ENCODE measurements at places on chromosomes 7 and 10.
A peak's percentile ranks its signal among the peaks of the same experiment; 100 is the strongest.

- DNase-seq, result no peak
Measured at GRCh38 chr7:66629222-66630062, 761 bp downstream of the KCTD7 start.

GRCh38 chr10:34739915-34740314, 75.2 kb downstream of the PARD3 start:
- DNase-seq, result no peak

- DNase-seq, result no peak
Measured at GRCh38 chr7:117012284-117012683, 59.0 kb downstream of the ST7 start.

DNA sequence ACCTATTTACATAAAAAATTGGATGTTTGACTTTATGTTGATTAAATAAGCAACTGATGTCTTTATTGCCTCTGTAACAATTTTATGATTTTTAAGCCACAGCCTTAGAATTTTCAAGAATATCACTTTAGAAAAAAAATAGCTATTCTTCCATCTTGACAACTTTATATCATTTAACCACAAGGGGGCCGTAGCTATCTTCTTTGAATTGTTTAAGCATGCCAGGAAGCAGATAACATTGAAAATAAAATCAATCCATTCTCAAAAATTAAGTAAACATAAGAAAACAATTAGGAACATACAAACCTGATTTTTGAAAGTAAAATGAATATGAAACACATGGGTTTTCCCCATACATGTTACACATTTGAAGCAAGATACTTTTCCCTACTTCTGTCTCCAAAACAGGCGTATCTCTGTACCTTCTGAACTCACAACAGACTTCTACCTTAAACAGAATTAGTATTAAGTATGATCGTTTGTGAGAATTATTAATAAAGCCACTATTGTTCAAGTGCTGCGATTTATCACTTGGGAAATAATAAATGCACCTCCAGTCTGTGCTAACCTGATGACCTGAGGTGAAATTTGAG, 209.0 kb downstream of the CACNA2D1 start:
- DNase-seq, result no peak

DNA sequence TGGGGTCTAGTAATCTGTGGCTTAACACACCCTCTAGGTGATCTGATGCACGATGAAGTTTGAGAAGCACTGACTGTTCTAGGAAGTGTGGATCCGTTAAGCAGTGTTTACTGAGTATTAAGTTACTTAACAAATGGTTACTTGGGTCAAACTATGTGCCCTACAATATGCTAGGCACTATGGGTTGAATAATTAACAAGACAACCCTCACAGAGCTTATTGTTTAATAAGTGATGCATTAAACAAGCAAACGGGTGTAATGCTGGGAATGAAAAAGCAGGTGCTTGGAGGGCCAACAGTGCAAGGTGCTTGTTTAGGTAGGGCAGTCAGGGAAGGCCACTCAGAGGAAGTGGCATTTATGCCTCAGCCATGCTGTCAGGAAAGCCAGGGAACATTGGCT, 378.0 kb upstream of the PODXL start:
- DNase-seq, result no peak

DNA sequence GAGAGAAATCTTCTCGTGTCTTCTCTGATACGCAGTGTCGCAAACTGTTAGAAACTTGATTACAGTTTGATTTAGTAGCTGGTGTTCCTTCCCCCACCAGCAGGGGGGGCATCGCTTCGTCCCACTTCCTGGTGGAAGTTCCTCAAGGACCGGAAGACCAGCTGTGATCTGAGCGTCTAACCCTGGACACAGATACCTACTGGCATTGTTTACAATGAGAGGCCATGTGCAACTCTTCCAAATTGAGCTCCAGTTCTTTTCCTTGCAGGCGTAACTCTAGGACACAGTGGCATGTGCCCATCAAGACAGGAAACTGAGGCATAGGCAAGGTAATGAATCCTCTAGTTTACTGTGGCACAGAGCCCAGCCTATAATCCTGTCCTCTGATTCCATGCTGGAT, 219.0 kb downstream of the CCDC3 start:
- DNase-seq, result no peak

GRCh38 chr7:81447351-81447952, 322.4 kb downstream of the HGF start:
- DNase-seq, result no peak

- DNase-seq, result no peak
Measured at GRCh38 chr10:331186-331585, 195.9 kb downstream of the ZMYND11 start.

- no peak for DNase-seq
Measured at GRCh38 chr10:118977835-118978234, 51.7 kb upstream of the NANOS1 start.

- DNase-seq, result no peak
Measured at GRCh38 chr7:79034730-79035129, 418.7 kb downstream of the MAGI2 start.

DNA sequence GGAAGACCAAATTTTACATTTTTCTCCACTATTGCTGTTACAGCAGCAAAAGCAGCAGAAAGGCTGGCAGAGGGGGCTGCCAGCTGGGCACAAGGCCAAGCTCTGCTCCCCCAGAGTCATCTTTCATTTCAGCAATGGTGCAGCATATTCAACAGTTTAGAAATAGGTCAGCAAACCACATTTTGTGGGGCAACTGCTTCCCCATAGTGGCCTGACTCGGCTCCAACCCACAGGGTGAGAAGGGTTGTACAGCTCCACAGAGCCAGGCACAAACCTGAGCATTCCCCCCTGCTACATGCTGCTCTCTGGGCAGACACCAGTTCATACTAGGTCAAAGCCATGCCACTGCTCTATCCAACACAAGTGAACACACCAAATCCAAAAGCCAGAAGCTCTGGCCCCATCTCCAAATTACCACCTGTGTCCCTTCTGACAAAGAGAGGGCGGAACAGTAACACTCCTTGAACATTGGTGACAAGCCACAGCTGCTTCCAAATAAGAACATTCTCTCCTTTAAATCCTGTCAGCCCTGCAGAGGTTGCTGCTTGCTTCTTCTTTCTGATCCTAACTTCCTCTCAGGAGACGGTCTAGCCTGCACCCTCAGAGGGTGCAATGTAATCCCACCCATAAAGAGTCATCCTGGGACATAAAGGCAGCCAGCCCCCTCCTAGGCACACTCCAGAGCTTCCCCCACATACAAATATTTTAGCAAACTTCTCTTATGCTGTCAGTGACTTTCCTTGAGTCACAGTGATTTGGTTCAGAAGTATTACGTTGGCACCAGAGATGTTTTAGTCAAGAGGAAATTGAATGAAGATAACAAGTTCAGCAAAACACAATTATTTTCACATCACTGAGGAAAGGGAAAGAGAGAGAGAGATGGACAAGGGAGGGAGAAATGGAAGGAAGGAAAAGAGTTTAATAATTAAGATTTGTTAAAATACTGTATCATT, 39.0 kb upstream of the SLIT1 start:
- no peak for DNase-seq

- DNase-seq, result no peak
Measured at GRCh38 chr7:157122800-157123495, 15.8 kb upstream of the UBE3C start.

GRCh38 chr10:5424751-5425150, 12.4 kb downstream of the NET1 start:
- DNase-seq, result no peak

DNA sequence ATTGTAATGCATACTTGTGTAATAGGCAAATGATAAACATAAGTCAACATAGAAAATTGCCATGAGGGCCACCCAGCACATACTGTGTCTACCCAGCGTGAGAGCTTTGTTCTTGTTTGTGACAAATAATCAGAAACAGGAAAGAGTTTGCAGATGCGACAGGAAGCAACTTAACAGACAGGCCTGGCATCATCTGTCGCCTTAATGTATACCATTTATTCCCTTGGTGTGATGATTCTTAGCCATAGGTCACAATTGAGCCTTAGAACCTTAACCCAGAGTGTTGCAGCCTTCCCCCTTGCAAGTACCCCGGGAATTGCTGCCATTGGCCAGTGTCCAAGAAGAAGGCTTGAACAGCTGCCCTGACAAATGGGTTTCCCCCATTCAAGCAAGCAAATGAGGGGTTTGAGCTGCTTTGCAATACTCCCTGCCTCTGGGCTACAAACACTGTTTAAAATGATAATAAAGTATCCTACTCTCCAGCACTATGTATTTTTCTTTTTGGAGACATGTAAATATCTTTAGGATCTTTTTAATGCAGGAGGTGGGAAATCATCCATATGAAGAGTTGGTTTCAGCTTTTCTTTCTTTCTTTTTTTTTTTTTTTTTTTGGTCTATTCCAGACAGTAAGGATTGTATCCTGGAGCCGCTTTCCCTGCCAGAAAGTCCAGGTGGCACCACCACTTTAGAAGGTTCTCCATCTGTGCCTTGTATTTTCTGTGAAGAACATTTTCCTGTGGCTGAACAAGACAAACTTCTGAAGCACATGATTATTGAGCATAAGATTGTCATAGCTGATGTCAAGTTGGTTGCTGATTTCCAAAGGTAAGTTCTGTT, 80.0 kb downstream of the ZNF277 start:
- no peak for DNase-seq

- peak; percentile 23 for DNase-seq
Measured at GRCh38 chr10:7444551-7445121, 33.8 kb upstream of the SFMBT2 start.

DNA sequence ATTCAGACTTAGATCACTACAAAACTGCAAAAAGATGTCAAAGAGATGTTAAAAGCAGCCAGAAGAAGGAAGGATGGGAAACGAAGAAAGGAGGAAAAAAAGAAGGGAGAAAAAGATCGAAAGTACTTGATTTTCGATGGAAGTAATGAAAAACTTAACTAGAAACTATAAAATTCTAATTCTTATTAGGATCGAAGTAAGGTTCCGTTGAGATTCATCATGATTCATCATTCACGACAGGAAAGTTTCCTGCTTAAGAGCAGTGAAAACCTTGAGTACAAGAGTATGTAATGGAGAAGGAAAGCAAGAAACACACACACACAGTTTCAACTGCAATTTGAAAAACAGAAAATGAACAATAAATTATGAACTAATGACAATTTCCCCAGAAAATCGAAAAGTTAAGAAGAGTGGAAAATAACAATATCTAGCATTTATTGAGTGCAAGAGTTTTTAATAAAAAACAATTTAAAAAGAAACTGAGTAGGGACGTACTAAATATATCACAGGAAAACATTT, 1.1 kb upstream of the ING3 start:
- DNase-seq, result no peak

- DNase-seq, result no peak
Measured at GRCh38 chr10:95341716-95342130, 50.9 kb upstream of the PDLIM1 start.
